Esophagus muscularis mucosa (tissue), 4 donors: ENCODE measurements at places on chromosomes 2 and 18. TPM values are rescaled to one million over a fixed set of nuclear protein-coding genes. Genes with fewer than 3 reads are reported as not detected.

GRCh38 chr2:133122529-133122928 is 445.7 kb downstream of the NCKAP5 start:
- no peak overlapping the region for H3K27ac ChIP-seq
- no peaks in the 10 kb centered on the region for H3K36me3 ChIP-seq
- no peaks in the 10 kb centered on the region for H3K4me1 ChIP-seq
- H3K4me3 ChIP-seq: no peak overlapping the region
- DNase-seq: no peak
- H3K27me3 ChIP-seq: no peaks in the 10 kb centered on the region

The GPBAR1 gene
- total RNA-seq: 0.42 TPM

DNA sequence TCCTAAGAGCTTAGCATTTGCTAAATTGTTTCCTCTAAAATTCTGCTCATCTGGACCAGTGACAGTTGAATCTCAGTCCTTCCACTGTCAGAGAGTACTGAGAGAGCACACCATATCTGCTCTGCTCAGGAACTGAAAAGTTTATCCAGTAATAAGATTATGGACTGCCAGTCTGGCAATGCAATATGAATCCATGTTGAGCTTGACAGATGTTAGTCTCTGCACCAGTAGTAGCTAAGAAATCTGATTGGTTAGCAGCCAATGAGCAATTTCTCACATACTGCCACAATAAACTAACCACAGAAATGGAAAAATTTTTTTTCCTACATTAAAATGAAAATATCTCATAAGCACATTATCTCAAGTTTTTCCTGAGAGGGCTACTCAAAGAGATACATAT is 2.3 kb downstream of the PRKD3 start:
- no peak for DNase-seq
- no peak overlapping the region for H3K27ac ChIP-seq
- H3K4me3 ChIP-seq: no peak overlapping the region
- H3K36me3 ChIP-seq: no peaks in the 10 kb centered on the region
- no peaks in the 10 kb centered on the region for H3K27me3 ChIP-seq

GRCh38 chr2:175744000-175744399 is 258.1 kb downstream of the LNPK start:
- no peaks in the 10 kb centered on the region for H3K27me3 ChIP-seq
- H3K27ac ChIP-seq: no peak overlapping the region
- no peak for DNase-seq
- no peaks in the 10 kb centered on the region for H3K36me3 ChIP-seq

GRCh38 chr2:63678085-63678484 is 89.3 kb downstream of the MDH1 start:
- DNase-seq: no peak
- H3K27me3 ChIP-seq: no peaks in the 10 kb centered on the region
- no peaks in the 10 kb centered on the region for H3K36me3 ChIP-seq
- no peak overlapping the region for H3K4me3 ChIP-seq

The NLRC4 gene
- total RNA-seq: 0.42 TPM

The LYPD1 gene
- 0.66 TPM for total RNA-seq

DNA sequence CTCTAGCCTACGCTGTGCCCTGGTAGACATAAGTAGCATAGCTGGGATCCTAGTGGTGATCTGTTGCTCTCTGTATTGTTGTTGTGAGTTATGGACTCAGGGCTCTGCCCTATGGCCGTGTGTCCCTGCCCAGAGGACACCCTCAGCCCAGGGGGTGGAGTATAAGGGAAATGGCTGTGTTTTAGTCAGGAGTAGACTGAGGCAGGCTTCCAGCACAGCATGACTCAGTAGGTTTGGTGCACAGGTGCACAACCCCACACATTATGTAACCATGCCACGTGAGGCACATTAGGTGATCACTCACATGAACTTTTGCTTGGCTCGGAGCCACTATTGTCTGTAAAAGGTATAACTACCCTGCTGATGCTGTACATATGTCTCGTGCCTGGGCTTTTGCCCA is 59.9 kb upstream of the PEX13 start:
- peaks cover 7% of the 10 kb centered on the region for H3K36me3 ChIP-seq
- no peaks in the 10 kb centered on the region for H3K4me1 ChIP-seq
- H3K27ac ChIP-seq: no peak overlapping the region
- H3K4me3 ChIP-seq: no peak overlapping the region

- no peaks in the 10 kb centered on the region for H3K4me1 ChIP-seq
- no peak overlapping the region for H3K4me3 ChIP-seq
- DNase-seq: no peak
- no peaks in the 10 kb centered on the region for H3K27me3 ChIP-seq
- H3K27ac ChIP-seq: no peak overlapping the region
These were observed 567.2 kb downstream of the SATB2 start for GRCh38 chr2:198890490-198890889.

GRCh38 chr2:191244350-191244749 is 854 bp upstream of the MYO1B start:
- H3K36me3 ChIP-seq: no peaks in the 10 kb centered on the region
- peaks cover 37% of the 10 kb centered on the region for H3K4me1 ChIP-seq
- DNase-seq: peak; percentile 57
- H3K4me3 ChIP-seq: no peak overlapping the region
- peaks cover 3% of the 10 kb centered on the region for H3K27me3 ChIP-seq

DNA sequence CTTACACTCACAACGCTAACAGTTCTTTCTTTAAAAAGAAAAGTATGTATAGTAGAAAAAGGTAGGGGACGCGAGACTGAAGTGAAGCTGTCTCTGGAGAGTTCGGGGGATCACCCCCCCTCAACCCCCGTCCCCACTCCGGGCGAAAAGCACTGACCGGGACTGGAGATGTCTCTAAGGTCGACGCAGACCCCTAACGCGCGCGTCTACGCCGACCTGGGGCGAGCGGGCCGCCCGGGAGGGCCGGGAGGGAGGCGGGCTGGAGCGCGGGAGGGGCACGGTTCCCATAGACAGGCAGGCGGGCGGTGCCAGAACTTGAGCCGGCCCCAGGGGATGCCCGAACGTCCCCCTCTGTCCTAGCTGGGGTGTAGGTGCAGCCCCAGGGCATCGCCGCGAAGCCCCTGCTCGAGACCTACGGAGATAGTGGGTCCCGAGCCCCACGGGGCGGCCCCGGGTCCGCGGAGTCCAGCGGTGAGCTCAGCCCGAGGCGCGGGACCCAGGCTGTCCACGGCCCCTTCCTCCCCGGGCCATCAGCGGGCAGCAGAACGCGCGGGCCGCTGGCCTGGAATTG is 82.2 kb downstream of the CHRNA1 start:
- no peaks in the 10 kb centered on the region for H3K27me3 ChIP-seq
- H3K27ac ChIP-seq: peak overlapping the region; percentile 84
- peaks cover 44% of the 10 kb centered on the region for H3K4me1 ChIP-seq
- no peak for DNase-seq

The IL18R1 gene
- 7.5 TPM for total RNA-seq

- H3K4me1 ChIP-seq: no peaks in the 10 kb centered on the region
- no peak overlapping the region for H3K4me3 ChIP-seq
- no peaks in the 10 kb centered on the region for H3K36me3 ChIP-seq
- H3K27me3 ChIP-seq: no peaks in the 10 kb centered on the region
These were observed 296.1 kb downstream of the RND3 start for GRCh38 chr2:150191349-150191748.

DNA sequence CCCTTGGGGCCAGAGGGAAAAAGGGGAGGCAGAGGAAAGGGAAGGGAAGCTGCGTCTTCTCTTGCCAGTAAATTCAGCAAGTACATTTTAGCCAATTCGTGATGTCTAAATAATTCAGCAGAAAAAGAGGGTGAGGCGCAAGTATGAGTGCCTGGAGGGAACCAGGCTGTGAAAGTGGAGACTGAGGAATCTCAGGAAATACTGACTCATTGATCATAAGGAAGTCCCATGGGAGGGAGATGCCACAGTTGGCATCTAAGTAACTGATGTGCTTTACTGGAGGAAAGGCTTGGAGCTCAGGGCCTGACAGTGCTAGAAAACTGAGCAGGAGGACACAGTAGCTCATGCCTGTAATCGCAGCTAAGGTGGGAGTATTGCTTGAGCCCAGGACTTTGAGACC is 31.1 kb downstream of the KIF5C start:
- no peak for DNase-seq
- H3K27ac ChIP-seq: no peak overlapping the region
- no peaks in the 10 kb centered on the region for H3K27me3 ChIP-seq

DNA sequence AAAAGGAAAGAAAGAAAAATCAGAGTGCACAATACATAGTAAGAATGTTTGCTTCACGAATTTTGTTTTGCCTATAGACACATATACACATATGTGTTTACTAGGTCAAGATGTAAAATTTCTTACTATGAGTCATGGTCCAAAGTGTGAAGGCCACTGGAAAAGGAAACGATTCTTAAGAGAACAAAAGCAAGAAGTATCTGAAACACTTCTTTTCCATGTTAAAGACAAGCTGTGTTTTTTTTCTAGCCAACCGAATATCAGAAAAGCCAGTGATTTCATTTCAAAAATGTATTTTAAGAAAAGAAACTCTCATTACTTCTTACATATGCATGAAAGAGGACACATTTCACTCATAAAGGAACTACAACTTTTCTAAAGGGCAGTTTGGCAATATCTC is 24.9 kb downstream of the PECR start:
- no peaks in the 10 kb centered on the region for H3K27me3 ChIP-seq
- DNase-seq: no peak
- H3K4me1 ChIP-seq: no peaks in the 10 kb centered on the region
- no peaks in the 10 kb centered on the region for H3K36me3 ChIP-seq
- no peak overlapping the region for H3K4me3 ChIP-seq
- H3K27ac ChIP-seq: no peak overlapping the region

The ATG4B gene
- 64.0 TPM for total RNA-seq

DNA sequence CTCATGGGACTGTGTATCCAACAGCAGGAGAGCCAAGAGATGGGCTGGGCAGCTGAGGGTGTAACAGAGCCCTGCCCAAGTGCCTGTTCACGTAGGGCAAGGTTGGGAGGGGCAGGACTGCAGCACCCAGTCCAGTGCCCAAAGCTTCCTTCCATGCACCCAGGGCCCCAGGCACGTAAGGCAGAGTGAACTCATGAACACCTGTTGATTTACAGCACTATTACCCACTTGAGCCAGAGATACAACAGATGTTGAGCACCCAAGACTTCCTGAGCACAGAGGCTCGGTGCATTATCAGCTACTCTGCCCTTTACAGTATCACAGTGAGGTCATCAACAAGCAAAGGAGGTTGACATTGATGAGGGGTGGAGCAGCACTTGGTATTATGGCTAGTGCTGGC is 50.2 kb upstream of the FHL2 start:
- peaks cover 6% of the 10 kb centered on the region for H3K4me1 ChIP-seq
- no peak overlapping the region for H3K4me3 ChIP-seq
- no peaks in the 10 kb centered on the region for H3K36me3 ChIP-seq
- DNase-seq: no peak
- H3K27me3 ChIP-seq: no peaks in the 10 kb centered on the region

GRCh38 chr2:3532941-3533340 is 13.6 kb upstream of the ADI1 start:
- DNase-seq: no peak
- no peak overlapping the region for H3K4me3 ChIP-seq
- no peaks in the 10 kb centered on the region for H3K27me3 ChIP-seq

GRCh38 chr2:131046918-131047652 is 46.2 kb downstream of the FAM168B start:
- no peak overlapping the region for H3K27ac ChIP-seq
- no peaks in the 10 kb centered on the region for H3K4me1 ChIP-seq
- H3K36me3 ChIP-seq: peaks cover 56% of the 10 kb centered on the region

DNA sequence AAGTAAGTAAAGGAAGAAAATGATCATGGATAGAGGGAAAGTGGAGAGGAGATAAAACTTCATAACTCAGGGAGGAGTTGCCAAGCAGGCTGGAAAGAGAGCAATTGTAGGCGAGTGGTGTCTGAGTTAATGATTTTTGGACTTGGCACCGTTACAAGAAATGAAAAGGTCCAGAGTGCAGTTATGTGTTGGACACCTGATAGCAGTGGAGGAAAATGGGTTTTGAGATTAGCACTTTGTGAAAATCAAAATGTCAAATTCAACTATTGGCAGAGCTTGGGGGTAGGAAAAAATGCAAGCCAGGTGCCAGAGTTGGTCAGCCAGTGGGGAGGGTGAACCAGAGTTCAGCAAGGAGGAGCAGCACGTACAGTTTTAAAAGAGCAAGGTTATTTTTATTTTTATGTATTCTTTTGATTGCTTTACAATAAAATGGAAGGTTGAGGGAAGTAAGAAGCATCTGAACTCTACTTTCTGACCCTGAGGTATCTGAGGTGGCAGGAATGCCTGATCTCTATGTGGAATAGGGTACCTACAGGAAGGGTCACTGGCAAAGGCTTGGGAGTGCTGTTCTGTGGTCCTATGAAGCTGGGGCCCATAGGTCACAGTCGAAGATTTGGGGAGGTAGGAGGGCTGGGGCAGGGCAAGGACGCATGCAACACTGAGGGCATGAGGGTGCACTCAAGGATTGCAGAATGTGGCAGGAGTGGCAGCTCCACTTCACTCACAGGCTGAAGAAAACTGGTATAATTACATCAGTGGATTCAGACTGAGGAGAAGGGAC is 127.5 kb downstream of the CD8B2 start:
- no peak for DNase-seq
- H3K4me3 ChIP-seq: no peak overlapping the region

DNA sequence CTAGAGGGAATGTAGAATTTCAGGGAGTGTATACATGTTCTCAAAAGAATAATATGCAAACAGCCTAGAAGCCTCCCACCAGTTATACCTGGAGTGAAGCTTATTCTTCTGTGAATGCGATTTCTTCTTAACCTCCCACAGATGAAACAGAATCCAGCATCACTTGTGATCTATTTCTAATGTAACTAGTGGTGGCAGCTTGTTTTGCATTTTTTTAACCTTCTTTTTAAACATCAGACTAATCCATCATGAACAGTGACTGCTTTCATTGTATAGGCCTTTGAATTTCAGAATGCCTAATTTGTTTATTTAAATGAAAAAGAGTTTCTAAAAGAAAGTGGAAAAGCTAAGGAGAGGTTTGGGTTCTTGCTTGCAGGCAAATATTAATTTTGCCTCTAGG is 85.7 kb upstream of the EPHA4 start:
- H3K36me3 ChIP-seq: no peaks in the 10 kb centered on the region
- DNase-seq: no peak
- no peak overlapping the region for H3K4me3 ChIP-seq
- no peaks in the 10 kb centered on the region for H3K4me1 ChIP-seq
- H3K27ac ChIP-seq: no peak overlapping the region
- no peaks in the 10 kb centered on the region for H3K27me3 ChIP-seq

The UGT1A8 gene
- total RNA-seq: not detected

The LOXHD1 gene
- not detected for total RNA-seq

DNA sequence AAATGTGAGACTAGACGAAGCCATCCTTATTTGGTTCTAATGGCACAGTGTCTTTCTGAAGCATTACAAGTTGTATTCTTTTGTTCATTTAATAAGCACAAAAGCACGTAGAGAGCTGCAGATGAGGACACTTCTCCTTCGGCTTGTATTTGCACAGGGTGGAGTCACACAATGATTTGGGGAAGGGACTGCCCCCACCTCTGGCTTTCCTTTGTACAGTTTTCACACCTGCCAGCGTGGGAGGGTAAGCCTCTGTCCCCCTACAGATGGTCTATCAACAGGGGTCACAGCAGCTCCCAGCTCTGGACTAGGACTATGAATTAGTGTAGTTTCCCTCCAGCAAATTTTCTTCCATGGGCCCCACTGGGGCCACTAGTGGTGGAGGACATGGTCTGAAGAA is 108.2 kb upstream of the KLHL14 start:
- DNase-seq: no peak
- H3K27ac ChIP-seq: no peak overlapping the region
- H3K36me3 ChIP-seq: no peaks in the 10 kb centered on the region
- no peaks in the 10 kb centered on the region for H3K4me1 ChIP-seq
- no peaks in the 10 kb centered on the region for H3K27me3 ChIP-seq
